HFF-Myc (cell line): ENCODE measurements at places on chromosomes 4 and X.

DNA sequence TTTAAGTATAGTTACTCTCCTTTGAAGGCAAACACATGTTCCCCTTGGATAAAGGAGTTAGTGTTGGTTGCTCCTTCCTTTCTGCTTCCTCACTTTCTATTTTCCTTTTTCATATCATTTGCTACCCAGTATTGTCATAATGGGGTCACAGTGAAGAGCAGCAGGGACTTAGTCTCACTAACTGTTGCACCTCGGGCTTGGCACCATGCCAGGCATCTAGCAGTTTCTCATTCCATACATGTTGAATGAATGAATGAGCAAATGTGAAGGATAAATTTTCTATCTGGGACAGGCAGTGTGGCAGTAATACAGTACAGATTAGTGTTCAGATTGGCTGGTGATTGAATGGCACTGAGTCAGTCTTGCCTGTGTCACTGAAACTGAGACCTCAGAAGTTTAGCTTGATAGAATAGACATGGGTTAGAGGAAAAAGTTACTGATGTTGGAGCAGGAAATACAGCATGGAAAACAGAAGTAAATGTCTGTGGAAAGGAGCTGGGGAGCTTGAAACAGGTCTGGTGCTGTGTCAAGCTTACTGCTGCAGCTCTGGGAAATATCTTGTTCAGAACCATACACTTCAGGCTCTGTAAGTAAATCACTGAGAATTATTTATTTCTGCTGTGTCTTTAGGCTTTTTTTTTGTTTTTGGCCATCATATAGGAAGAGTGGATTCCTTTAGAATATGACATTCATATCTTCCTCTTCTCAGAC is 55.8 kb upstream of the PITX2 start:
- DNase-seq = no peak

DNA sequence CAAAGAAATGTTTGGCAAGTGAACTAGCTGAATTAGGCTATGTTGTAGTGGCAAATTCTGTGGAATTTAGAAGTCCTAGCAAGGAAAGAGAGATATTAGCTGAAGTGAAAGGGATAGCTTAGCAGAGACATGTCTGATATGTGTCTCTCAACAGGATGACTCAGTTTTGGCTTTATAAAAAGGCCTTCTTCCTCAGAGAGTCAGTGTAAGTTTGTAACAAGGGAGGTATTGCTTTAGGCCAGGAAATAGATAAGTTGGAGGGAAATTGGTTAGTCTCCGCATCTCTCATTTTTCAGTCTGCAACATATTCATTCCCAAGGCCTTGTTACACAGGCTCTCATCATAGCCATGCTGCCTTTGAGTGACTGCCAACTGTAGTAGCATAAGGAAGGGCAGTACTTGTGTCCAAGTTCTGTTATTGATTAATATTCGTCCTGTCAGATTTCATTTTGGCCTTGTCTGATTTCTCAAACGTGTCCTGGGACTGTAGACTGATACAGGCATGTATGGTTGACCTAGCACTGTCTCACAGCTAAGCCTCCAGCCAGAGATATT is 4.0 kb downstream of the TMEM164 start:
- DNase-seq = no peak

DNA sequence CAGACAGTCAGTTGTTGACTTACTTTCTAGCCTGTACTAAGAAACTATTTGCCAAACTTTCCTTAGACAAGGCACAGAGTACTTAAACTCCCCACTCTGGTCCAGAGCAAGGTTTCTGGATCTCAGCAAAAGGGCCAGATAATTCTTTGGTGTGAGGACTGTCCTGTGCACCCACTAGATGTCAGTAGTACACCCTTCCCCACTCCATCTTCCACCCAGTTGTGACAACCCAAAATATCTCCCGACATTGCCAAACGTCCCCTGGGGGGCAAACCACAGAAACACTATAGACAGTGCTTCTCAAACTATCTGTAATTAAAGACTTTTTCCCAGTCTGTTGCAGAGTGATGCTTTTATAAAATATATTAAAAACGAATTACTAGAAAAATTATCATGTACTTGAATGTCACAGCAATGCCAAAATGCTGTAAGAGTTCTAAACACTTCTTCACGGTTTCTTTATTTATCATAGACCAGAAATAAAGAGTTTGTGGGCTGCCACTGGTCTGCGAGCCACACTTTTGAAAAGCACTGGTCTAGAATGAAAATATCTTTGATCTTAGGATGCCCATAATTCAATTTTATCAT is 203.5 kb downstream of the PRDM5 start:
- DNase-seq = no peak

GRCh38 chrX:50707405-50707804 is 106.6 kb downstream of the SHROOM4 start:
- no peak for DNase-seq

DNA sequence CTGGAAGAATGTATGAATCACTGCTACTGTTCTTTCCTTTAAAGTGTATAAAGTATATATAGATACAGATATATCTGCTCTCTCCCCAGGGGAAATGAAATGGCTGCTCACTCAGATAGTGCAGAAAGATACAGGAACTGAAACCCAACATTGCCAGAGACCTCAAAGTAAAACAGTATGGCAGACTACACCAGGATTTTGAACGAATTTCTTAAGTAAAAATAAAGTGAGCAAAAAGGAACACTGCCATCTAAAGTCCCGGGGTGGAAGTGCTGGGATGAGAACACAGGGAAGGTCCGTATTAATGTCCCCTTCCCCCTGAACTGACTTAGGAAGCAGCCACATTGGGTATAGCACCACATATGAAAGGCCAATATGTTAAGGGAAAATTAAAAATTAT is 93.4 kb downstream of the TMA16 start:
- no peak for DNase-seq

DNA sequence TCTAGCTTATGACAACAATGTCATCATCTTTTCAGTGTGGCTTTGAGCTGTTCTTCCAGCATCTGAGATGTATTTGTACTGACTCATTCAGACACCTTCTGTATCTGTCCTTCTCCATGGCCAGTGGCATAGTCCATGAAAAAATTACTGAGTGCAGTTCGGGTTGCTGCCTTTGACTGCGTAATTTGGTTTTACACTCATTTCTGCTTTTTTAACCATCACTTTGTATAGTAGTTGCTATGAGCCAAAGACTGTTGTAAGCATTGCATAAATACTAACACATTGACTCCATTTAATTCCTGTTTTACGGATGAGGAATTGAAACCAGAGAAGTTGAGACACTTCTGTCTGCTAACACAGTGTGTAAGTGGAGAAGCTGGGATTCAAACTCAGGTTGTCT is 190.7 kb upstream of the MID1 start:
- no peak for DNase-seq

- no peak for DNase-seq
These were observed 39.5 kb downstream of the TMEM154 start for GRCh38 chr4:152640058-152640921.

GRCh38 chr4:152039023-152039481 is 278.2 kb upstream of the GATB start:
- DNase-seq = peak; percentile 29

GRCh38 chr4:168335621-168336020 is 17.1 kb upstream of the DDX60 start:
- DNase-seq = no peak

DNA sequence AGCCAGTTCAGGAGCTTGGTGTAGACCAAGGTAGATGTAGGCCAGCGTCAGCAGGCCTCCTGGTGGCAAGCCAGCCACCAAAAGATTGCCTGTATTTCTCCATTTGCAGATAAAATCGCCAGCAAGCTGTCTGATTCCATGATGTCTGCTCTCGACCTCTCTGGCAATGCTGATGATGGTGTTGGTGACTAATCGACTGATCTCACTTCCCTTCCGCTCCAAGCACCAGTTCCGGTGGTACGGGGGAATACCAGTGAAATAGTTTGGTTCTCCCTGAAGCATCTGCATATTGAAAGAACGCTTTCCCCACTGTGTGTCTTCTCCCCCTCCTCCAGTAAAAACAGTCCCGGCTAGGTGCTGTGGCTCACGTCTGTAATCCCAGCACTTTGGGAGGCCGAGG is 30.4 kb downstream of the GNL3L start:
- DNase-seq = no peak

GRCh38 chr4:127642169-127642568 is 9.4 kb downstream of the INTU start:
- DNase-seq = no peak

GRCh38 chr4:4662230-4662629 is 120.4 kb upstream of the STX18 start:
- no peak for DNase-seq

DNA sequence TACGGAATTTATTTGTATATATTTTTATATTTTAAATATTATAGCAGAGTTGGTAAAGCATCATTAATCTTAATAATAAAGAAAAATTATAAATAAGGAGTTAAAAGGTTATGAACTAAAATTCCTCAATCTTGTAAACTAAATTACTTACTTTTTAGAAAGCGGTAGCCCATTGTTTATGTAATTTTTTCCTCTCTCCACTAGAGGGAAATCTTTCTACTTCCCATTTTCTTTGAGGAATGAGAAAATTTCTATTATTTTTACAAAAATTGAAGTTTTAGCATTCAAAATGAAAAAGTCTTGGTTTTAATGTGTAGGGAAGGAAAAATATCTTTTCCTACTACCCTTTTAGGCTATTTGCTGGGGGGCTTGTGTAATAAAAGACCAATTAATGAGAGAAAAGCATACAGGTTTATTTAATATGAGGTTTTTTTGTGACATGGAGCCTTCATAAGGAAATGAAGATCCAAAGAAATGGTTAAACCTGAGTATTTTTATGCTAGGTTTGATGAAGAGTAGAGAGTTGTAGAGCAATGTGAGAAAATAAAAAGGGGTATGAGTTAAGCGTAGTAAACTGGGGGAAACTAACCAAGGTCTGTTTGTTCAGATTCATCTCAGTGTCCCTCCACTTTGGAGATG is 68.7 kb upstream of the ADAD1 start:
- DNase-seq = no peak

GRCh38 chr4:140154572-140154891 is 548 bp upstream of the MAML3 start:
- no peak for DNase-seq

GRCh38 chr4:10083861-10084641 is 32.5 kb downstream of the WDR1 start:
- no peak for DNase-seq

DNA sequence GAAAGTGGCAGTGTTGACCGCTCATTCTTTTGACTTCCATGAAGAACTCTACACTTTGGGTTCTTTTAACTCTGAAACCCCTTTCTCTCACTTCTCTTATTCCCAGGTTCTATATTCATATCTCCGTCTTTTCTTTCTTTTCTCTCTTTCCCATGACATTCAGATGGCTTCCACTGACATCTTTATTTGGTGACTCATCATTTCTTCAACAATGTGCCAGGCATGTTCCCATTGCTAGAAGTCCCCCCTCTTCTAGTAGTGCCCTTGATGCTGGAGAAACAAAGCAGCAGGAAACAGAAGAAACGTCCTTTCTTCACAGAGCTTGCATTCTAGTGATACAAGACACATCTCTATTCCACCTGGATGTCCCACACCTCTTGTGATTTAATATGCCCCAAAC is 33.3 kb downstream of the PKD2 start:
- no peak for DNase-seq

- no peak for DNase-seq
These were observed 168.4 kb downstream of the KCNIP4 start for GRCh38 chr4:21780148-21780547.

- DNase-seq = no peak
These were observed 42.3 kb downstream of the RASL11B start for GRCh38 chr4:52904421-52904820.

- no peak for DNase-seq
These were observed 111.4 kb upstream of the TTC29 start for GRCh38 chr4:147056940-147057610.

DNA sequence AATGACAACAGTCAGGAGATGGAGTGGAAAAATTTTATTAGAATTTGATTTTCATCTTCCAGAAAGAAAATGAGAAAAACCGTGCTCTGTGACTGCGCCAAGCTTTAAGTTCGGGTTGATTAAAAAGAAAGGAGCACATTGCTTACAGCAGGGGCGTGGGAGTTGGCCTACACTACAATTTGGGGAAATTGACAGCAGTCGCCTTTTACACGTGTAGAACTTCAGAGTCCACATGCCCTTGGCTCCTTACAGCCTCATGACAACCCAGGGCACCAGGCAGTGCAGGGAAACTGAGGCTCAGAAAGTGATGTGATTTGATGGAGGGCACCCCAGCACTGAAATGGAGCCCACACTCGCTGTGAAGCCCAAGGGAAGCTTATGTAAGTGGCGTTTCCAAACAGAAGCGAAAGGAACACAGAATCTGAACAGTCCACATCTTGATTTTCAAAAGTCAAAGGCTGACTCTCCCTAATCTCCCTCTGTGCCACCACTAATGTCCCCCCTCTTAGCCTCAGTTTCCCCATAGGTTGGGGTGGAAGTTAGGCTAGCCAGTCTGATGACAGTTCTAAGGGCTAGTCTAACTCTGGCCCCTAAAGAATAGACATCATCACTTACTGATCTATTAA is 5.5 kb downstream of the PPP2R2C start:
- no peak for DNase-seq

GRCh38 chr4:184409502-184409901 is 64.8 kb downstream of the IRF2 start:
- DNase-seq = no peak

DNA sequence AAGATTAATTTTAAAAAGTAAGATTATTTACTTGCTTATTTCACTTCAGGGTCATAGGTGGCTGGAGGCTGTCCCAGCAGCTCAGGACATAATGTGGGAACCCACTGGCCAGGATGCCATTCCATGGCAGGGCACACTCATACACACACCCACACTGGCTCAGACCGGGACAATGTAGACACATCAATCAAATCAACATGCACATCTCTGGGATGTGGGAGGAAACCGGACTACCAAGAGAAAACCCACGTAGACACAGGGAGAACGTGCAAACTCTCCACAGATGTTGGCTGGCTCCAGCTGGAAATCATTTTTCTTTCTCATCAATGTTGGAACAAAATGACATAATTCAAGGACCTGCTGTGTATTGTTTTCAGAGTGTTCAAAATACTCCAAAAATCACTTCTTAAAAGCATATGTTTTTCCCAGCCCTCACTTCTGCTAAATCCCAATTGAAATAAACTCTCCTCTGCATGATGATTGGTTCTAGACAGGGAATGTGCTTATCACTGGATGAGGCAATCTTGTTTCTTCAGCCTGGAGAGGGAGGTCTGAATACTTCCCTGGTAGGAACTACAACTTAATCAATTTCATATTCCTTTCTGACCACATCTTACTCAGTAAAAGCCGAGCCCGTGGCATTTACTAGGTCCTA is 18.6 kb upstream of the CPE start:
- peak; percentile 46 for DNase-seq

DNA sequence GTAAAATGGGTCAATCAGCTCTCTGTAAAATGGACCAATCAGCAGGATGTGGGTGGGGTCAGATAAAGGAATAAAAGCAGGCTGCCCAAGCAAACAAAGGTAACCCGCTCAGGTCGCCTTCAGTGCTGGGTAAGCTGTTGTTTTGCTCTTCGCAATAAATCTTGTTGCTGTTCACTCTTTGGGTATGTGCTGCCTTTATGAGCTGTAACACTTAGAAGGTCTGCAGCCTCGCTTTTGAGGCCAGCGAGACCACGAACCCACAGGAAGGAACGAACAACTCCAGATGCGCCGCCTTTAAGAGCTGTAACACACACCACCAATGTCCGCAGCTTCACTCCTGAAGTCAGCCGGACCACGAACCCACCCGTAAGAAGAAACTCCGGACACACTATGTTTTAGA is 11.5 kb upstream of the CAMK2D start:
- DNase-seq = no peak

- no peak for DNase-seq
These were observed 1.0 kb upstream of the LPAR4 start for GRCh38 chrX:78746496-78746895.
